ENCODE measurements at places on chromosomes 3 and 15.

GRCh38 chr3:171811295-171811912 lies 1.1 kb upstream of the PLD1 start:
- no peak for DNase-seq

GRCh38 chr3:180698760-180699270 lies 19.5 kb upstream of the CCDC39 start:
- DNase-seq, result no peak

DNA sequence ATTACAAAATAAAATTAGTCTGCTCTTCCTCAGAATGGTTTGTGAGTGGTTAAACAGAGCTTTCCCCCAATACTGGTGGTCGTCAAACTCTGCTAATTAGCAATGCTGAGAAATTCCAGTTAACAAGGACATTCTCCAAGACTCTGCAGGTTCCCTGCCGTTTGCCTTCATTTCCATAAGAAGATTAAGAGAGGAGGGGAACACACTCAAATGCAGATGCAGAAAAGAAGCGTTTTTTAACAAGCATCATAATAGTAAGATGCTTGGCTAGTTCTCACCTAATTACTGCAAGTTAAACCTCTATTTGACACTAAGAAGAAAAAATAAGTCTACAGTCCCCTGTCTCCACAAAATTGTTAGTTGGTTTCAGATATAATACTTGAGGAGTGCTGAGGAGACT lies 3.7 kb upstream of the SOX2 start:
- no peak for DNase-seq

DNA sequence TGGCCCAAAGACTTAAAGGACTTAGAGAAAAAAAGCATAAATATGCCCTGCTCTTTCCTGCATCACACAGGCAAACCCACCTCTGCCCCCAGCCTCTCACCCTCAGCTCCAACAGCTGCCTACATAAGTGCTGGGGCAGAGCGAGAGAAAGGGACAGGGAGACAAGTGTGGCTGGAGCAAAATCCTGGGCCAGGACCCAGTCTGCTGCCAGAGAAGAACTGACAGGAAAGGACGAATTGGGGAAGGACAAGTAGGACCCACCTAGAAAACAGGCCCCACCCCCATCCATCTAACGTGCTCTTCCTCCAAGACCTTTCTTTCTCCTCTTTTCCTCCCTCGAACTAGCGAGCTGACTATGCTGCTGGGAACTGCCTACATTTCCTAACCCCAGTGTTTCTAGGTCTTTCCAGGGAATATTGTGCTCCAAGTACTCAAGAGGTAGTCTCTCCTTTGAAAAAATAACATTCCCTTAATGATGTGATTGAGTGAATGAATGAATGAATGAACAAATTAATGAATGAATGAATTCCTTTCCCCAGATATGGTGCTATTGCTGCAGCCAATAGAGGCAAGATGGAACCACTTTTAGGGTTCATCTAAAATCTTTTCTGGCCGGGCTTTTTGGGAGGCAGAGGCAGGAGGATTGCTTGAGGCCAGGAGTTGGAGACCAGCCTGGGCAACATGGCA lies 18.4 kb downstream of the IGDCC4 start:
- DNase-seq, result no peak

DNA sequence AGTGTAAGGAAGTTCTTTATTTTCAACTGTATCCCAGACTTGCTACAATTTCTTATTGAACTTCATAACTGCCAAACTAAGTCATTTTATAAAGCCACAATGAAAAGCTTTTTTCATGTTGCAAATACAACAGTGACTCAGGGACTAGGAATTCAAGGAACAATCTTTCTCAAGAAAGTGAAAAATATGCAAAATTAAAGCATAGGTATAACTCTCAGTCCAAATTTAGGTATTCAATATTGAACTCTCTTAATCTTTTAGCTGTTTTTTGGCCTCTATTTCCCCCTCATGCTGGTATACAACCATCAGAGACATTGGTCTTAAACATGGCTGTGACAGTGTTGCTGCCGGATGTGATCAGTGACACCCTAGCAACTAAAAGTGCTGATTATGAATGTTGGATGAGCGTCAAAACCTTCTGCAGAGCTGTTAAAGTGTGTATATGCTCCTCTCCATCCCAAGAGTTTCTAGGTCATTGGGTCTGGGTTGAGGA lies 476.9 kb downstream of the ZNF385D start:
- DNase-seq, result no peak

Data from dorsolateral prefrontal cortex (tissue), 122 donors.